ENCODE measurements at places on chromosomes 4 and X. TPM values are rescaled to one million over a fixed set of nuclear protein-coding genes. Genes with fewer than 3 reads are reported as not detected.
A peak's percentile ranks its signal among the peaks of the same experiment; 100 is the strongest.

- peak; percentile 91 for DNase-seq
Observed at GRCh38 chrX:149504915-149505651, at the start of gene IDS. TSS of gene IDS (minus strand) at chrX:149505306. CDS start at chrX:149505137, 169 bp downstream.

GRCh38 chr4:8191136-8191747 is 7.8 kb upstream of the SH3TC1 start:
- peak; percentile 66 for DNase-seq

DNA sequence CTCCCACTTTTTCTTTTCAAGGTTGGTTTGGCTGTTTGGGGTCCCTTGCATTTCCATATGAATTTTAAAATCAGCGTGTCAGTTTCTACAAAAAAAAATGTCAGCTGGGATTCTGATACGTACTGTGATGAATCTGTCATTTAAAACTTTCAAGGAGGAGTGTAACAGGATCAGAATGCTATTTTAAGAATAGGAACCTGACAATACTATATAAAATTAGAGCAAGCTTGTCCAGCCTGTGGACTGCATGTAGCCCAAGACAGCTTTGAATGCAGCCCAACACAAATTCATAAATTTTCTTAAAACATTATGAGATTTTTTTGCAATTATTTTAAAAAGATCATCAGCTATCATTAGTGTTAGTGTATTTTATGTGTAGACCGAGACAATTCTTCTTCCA is 56.5 kb downstream of the TMEM164 start:
- no peak for DNase-seq

DNA sequence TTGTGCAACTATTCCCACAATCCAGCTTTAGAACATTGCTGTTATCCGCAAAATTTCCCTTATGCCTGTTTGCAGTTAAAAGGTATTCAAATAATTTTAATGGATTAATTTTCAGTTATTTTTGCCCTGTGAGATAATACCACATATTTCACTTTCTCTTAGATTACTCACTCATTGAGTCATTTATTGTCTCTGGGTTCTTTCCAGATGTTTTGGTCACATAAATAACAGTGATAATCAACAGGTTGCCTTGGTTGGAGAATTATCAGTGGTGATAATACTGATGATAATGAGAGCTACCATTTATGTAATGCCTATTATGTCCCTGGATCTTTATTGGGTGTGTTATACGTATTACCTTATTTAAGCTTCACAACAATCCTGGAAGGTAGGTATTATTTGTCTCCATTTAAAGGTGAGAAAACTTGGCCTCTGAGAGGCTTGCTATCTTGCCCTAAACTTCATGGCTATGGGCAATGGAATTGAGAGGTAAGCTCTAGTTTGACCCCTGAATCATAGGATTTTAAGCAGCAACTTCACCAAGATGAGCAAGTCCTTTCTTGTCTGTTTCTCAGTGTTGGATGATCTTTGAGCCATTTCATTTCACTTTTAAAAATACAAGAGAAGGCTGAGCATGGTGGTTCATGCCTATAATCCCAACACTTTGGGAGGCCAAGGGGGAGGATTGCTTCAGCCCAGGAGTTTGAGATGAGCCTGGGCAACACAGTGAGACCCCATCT is 87.4 kb downstream of the KIT start:
- no peak for DNase-seq

Gene CRMP1
- not detected for total RNA-seq

GRCh38 chr4:15374656-15375055 is 53.2 kb upstream of the C1QTNF7 start:
- no peak for DNase-seq

Gene NPY2R
- total RNA-seq: not detected

Measured in PC-9 (cell line).